ENCODE measurements at places on chromosomes 4 and X.

DNA sequence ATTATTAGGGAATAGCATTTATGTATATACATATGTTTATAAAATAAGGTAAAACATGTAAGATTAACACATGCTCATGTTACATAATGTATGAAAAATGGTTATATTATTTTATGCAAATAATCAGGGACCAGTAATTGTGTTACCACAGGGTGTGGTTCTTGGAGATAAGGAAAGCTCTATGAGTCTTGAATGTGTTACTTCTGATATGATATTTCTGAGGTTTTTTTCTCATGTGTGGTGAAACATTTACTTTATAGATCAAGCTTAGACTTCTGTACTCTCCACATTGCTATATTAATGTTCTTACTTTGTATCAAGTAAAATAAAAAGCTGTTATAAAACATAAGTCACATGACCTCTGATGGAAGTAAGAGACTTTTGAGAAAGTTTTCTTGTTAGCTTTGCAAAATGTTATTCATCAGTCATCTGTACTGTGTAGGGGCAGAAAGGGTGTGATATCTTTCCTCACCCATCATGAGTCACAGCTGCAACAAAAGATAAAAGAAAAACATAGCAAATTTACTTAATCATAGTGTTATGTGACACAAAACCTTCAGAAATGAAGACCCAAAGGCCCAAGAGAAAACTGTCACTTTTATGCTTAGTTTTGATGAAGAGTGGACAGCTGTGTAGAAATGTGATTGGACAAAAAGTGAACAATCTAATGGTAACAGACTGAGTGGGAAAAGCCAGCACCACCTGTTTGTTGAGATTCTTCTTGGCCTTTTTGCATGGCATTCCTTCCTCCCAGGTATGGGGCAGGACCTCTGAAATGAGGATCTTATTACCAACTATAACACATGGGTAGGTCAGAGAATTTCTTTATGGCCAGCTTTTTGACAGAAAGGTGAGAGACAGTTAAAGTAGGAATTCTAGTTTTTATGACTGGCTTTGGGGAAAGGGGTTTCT, 632.3 kb downstream of the PDHA2 start:
- no peak for DNase-seq

DNA sequence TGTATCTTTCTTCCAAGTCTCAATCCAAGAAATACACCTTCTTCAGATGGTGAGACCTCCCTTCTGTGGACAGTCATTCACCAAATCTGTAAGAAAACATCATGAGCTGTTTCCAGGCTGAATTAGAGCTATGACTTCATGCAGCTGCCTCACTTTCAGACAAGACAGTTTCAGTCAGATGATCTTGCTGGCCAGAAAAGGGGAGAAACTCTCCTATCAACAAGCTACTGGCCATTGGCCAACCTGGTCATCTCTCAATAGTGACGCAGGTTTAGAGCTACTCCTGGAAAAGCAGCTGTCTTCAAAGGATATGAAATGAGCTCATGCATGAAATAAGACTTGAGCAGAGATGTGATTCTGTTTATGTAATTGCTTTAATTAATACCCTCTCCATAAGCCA, 69.6 kb upstream of the NDP start:
- DNase-seq: no peak

GRCh38 chr4:85728464-85728863, 253.5 kb downstream of the ARHGAP24 start:
- DNase-seq: no peak

DNA sequence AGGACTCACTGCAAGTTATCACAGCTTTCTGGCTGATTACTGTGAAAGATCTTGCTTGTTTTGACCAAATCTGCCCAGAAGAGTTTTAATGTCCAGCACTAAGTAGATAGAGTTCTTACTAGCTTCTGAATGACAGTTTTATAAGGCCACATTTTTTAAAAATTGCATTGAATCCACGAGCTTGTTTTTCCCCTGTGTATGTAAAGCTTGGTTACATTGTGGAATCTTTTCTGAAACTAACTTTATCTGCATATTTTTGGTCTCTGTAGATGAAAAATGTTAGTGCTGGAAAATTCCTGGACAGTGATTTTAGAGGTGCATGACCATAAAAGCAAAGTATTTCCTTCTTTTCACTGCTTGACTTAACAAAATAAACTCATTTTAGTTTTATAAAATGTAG, 650.3 kb upstream of the FAM241A start:
- no peak for DNase-seq

DNA sequence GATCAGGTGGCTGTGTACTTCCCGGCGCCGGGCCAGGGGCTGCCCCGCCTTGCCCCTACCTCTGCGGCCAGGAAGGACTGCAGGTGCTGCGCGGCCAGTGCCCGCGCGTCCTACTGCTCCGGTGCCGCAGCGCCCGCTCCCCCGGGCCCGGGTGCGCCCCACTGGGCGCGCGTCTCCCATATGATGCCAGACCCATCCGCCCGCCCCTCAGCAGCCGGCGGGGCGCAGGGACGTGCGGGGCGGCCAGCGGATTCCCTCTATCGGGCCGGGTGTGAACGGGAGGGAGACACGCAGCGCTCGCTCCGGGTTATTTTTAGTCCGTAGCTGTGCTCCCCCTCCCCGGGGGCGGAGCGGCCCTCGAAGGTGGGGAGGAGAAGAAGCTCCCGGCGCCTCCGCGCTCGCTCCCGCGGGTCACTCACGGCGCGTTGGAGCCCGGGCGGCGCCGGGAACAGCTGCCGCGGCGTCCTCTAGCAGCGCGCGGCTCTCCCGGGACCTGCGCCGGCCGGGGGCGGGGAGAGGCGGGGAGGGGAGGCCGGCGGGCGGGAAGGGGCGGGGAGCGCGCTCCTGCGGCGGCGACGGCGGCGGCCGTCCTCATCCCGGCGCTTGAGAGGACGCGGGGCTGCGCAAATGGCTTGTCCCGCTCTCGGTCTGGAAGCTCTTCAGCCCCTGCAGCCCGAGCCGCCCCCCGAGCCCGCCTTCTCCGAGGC, 103.6 kb downstream of the UCHL1 start:
- no peak for DNase-seq

GRCh38 chr4:165199286-165199685, 8.1 kb upstream of the KLHL2 start:
- DNase-seq: no peak

DNA sequence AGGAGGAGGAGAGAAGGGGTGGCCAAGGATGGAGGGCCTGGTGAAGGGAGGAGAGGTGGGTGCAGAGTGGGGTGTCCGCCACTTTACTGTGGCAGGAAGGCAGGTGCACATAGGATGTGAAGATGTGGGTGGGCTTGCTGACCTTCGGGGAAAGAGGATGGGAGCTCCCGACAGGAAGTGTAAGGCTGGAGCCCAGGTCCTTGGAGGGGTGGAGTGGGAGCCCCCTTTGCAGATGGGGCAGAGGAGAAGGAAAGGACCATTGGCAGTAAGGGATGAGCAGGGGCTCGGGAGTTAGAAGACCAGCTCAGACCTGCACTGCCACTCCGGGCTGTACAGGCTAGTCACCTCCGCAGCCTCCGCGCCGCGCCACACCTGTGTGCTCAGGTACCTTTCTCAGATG, 89.5 kb downstream of the EVC start:
- DNase-seq: no peak

- no peak for DNase-seq
Measured at GRCh38 chrX:40685362-40685918, 38.1 kb upstream of the CXorf38 start.

DNA sequence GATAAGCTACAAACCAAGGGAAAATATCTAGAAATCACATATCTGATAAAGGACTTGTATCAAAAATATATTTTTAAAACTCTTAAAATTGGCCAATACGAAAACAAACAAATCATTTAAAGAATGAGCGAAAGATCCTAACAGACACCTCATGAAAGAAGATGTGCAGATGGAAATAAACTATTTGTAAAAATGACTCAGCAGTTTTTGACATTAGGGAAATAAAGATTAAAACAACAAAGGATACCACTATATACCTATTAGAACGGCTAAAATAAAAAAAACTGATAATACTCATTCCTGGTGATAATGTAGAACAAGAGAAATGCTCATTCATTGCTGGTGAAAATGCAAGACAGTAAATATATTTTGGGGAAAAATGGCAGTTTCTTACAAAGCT, 506.4 kb downstream of the KLHL4 start:
- no peak for DNase-seq

- DNase-seq: no peak
Measured at GRCh38 chr4:149296503-149296902, 519.1 kb downstream of the IQCM start.

- no peak for DNase-seq
Measured at GRCh38 chr4:86218746-86219473, 140.9 kb downstream of the MAPK10 start.
